ENCODE measurements at places on chromosomes 13 and 19. TPM values are rescaled to one million over a fixed set of nuclear protein-coding genes. Genes with fewer than 3 reads are reported as not detected.

KLK10 gene
- total RNA-seq: not detected

PEX11G gene
- total RNA-seq: 0.25 TPM

FRY gene
- total RNA-seq: 72.0 TPM

CYP2F1 gene
- total RNA-seq: not detected

KLK2 gene
- not detected for total RNA-seq

ZNF841 gene
- total RNA-seq: 42.8 TPM

ZFP82 gene
- 35.4 TPM for total RNA-seq

IGFL2 gene
- not detected for total RNA-seq

ZNF625 gene
- total RNA-seq: 17.9 TPM

PSG2 gene
- not detected for total RNA-seq

METTL21C gene
- total RNA-seq: not detected

TUBB4A gene
- total RNA-seq: 116 TPM

OR10H1 gene
- not detected for total RNA-seq

ZNF835 gene
- total RNA-seq: 4.9 TPM

C19orf67 gene
- not detected for total RNA-seq

ICAM5 gene
- 5.4 TPM for total RNA-seq

ZNF546 gene
- 14.0 TPM for total RNA-seq

TUBA3C gene
- not detected for total RNA-seq

KMT2B gene
- 11.6 TPM for total RNA-seq

KIR2DL4 gene
- not detected for total RNA-seq

THAP8 gene
- 2.2 TPM for total RNA-seq

ZNF93 gene
- total RNA-seq: 19.2 TPM

WDR87 gene
- total RNA-seq: not detected

SOX1 gene
- total RNA-seq: 13.0 TPM

SYT3 gene
- 22.9 TPM for total RNA-seq

DCT gene
- total RNA-seq: 2.2 TPM

APOC4 gene
- total RNA-seq: not detected

PSMD8 gene
- total RNA-seq: 89.0 TPM

TRAPPC6A gene
- total RNA-seq: 2.7 TPM

NAT14 gene
- total RNA-seq: 15.5 TPM

RNF113B gene
- total RNA-seq: not detected

CD22 gene
- total RNA-seq: not detected

CEACAM4 gene
- total RNA-seq: not detected

KLK12 gene
- total RNA-seq: not detected

MRPL34 gene
- 13.3 TPM for total RNA-seq

NCAN gene
- total RNA-seq: 238 TPM

ASPDH gene
- total RNA-seq: 0.98 TPM

NKG7 gene
- not detected for total RNA-seq

PLPP2 gene
- 1.2 TPM for total RNA-seq

ADGRE3 gene
- not detected for total RNA-seq

MEIS3 gene
- 63.4 TPM for total RNA-seq

DKKL1 gene
- not detected for total RNA-seq

ZNF256 gene
- 14.3 TPM for total RNA-seq

PRX gene
- total RNA-seq: 2.5 TPM

MUC16 gene
- not detected for total RNA-seq

IGSF23 gene
- total RNA-seq: not detected

ATP4B gene
- not detected for total RNA-seq

SYNGR4 gene
- not detected for total RNA-seq

DMPK gene
- total RNA-seq: 21.9 TPM

PRTN3 gene
- total RNA-seq: 1.5 TPM

OR7C1 gene
- total RNA-seq: not detected

IRGC gene
- not detected for total RNA-seq

CPAMD8 gene
- 5.7 TPM for total RNA-seq

PROZ gene
- not detected for total RNA-seq

SIGLEC7 gene
- total RNA-seq: 0.49 TPM

ZNF98 gene
- 0.98 TPM for total RNA-seq

C13orf42 gene
- not detected for total RNA-seq

FBXO17 gene
- 3.7 TPM for total RNA-seq
